ENCODE measurements at places on chromosomes 2 and 18.
A peak's percentile ranks its signal among the peaks of the same experiment; 100 is the strongest.

DNA sequence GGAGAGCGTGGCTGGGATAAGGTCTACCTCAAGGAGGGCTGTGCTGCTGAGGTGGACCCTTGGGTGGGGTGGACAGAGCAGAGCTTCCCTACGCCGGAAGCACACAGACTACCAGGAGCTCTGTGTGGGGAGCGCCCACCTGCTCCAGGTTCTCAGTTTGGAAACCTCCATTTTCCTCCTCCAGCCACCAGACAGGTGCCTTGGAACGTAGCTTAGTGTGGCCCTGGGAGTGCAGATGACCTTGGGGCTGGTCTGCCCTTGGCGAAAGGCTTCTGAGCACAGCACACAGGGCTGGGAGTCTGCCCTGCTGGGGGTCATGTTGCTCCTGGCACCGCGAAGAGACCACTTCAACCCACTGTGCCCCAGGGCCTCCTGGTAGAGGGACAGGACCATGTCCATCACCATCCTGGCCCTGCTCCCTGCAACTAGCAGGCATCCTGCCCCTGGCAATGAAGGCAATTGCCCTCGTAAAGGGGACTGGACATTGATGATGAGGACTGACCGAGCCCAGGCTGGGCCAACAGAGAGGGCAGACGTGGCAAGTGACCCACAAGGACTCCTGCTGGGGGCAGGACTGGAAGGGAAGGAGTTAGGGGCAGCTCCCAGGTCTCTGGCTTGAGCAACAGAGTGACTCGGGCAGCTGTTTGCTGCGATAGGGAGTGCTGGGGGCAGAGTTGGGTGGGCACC is 214.7 kb downstream of the CYP26B1 start:
- DNase-seq = no peak

DNA sequence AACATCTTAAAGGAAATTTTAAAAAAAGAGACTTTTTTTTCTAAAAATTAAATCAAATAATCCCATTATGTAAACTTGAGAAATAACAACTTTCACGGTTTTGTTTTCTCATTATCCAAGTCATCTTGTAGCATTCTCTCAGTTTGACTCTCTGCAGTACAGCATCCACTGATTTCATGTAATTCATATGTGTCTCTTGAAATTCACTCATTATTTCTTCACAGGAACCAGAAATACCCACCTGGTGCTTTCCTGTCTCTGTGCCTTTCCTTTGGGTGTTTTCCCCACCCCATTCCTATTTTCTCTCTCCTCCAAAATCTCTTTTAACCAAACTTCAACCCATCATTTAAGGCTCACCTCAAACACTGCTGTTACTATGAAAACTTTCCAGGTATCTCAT is 116.1 kb upstream of the STK17B start:
- no peak for DNase-seq

GRCh38 chr2:6970551-6970950 is 53.3 kb downstream of the RNF144A start:
- no peak for DNase-seq

DNA sequence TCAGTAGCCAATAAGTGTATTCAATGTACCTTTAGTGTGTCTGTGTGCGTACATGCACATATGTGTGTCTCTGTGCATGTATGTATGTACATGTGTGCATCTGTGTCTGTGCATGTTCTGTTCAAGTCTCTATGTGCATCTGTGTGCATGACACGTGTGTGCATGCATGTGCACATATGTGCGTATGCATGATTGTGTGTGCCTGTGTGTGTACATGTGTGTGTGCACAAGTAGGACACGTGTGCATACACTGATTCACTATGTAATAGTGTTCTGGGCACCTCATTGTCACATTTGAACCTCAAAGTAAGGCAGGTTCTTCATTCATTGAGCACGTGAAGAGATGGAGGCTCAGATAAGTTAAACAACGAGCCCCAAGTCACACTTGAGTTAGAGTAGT is 142.6 kb upstream of the COPS8 start:
- no peak for DNase-seq

DNA sequence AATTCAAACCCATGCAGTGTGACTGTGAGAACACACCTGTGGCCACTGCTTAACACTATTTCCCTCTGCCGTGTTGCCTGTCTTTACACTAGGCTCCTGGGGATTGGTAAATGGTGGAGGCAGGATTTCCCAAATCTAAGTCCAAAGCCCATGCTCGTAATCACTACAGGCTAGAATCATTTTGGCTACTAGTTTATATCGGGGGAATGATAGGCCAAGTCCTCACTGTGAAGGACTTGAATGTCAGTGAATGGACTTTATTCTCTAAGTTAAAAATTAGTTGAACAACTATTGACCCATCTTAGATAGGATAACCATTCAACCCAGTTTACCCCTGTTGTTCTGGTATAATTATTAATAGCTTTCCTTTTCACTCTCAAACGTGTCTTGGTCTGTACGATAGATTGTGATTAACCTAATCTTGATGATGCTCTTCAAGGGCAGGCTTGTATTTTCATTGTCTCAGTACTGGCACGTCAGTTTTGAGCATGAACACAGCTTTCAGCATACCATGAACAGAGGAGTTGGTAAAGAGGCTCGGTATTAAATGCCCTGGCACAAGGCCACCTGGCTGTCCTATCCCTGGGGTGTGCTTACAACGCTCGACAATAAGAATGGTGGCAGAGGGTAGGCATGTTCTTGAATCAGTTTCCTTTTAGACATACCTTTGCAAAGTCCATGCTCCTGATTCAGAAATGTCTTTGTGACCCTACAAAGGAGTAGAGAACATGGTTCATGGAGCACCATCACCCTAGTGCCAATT is 148.8 kb downstream of the RTN4 start:
- DNase-seq = no peak

DNA sequence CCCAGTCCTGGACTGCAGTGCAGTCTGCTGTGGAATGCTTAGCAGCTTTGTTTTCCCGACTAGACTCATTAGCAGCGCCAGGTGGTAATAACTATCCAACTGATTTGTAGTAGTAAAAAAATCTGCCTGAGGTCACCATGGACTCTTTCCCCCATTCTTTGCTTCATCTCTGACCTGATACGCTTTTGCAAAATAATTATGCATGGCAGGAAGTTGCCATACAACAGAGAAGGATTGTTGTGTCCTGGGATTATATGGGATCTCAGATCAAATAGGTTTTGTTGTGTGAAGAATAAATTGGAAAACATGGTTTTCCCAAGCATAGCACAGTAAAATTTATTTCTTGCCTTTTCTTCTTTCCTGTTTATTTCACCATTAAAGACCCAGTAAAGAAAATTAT is 72.4 kb upstream of the ATP5MC3 start:
- no peak for DNase-seq

GRCh38 chr18:76505614-76506013 is 10.6 kb upstream of the ZNF516 start:
- no peak for DNase-seq

DNA sequence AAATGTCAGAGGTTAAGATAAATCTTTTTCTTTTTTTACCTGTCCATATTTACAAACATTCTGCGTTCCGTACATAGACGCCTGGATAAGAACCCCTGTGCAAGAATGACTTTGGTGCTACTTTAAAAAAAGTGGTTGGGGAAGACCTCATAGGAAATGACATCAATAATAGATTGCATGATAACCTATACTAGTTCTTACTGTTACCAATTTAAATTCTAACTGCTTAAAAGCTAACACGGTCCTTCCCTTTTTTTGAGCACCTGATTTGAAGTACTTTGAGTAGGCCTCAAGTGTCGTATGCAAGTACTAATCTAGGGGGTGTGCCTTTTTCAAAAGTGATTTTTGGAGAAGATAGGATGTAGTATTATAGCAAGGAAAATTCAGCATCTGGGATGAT is 2.1 kb downstream of the SLC39A10 start:
- peak; percentile 18 for DNase-seq

GRCh38 chr2:140242889-140243288 is 1462.7 kb upstream of the NXPH2 start:
- DNase-seq = no peak

GRCh38 chr2:24919506-24920097 is 435 bp downstream of the ADCY3 start:
- peak; percentile 64 for DNase-seq

DNA sequence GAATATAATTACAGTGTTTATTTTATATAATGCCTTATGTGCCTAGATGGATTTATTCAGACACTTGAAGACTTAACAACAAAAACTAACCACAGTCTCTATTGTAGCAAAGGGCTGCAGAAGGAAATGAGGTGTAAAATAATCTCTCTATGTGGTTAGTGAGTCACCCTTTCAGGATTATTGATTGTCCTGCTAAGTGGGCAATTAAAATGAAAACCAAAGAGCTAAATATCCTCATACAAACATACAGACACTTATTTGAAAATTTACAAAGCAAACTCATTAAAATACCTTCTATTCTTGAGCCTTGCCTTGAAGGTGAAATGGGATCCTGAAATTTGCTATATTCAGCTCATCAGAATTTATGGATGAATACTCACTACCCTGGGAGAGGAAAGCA is 27.7 kb upstream of the DCC start:
- DNase-seq = peak; percentile 77

- DNase-seq = no peak
Measured at GRCh38 chr2:47038656-47039488, 116.2 kb downstream of the STPG4 start.

GRCh38 chr2:9150906-9151305 is 55.7 kb upstream of the ASAP2 start:
- DNase-seq = no peak

DNA sequence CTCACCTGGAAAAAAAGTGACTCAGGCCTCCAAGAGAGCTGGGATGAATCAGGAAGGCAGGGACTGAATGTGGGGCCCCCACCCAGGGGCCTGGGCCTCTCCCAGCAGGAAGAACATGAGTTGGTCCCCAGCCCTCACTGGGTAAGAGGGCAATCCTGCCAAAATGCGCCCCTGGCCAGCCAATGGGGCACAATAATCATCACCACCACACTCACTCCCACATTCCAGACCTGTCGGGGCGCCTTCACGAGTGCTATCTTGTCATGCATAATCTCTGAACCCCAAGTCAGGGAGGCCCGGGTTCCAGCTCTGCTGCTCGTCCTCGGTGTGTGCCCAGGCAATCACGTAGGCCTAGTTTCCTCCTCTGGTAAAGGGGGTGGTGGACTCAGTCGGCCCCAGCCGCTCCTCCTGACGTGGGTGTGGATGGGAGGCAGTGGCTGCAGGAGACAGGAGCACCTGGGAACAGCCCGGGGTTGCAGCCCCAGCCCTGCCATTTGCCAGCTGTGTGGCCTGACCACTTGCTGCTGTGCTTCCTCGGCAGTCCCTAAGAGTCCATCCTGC is 115.1 kb downstream of the CYP26B1 start:
- DNase-seq = no peak

All from NCI-H345 (cell line).